ENCODE measurements at places on chromosomes 12 and 14.

- DNase-seq = no peak
These were observed 31.0 kb downstream of the TMEM116 start for GRCh38 chr12:111981987-111982386.

DNA sequence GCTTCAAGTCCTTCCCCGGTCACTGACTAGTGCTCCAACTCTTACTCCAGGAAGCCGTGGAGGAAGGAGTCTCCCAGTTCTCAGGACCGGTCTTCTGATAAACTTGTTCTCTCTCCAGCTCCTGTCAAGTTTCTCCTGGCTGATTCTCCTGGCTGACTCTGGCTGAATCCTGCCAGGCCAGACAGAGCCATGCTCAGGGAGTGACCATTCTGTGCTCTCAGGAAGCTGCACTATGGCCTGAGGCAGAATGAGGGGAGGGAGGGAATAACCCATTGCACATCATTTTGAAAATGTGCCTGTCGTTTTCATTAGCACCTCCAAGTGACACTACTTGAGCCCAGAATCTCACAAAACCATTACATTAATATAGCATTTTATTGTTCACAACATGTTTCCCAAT lies 80.8 kb downstream of the IFNG start:
- DNase-seq = no peak

DNA sequence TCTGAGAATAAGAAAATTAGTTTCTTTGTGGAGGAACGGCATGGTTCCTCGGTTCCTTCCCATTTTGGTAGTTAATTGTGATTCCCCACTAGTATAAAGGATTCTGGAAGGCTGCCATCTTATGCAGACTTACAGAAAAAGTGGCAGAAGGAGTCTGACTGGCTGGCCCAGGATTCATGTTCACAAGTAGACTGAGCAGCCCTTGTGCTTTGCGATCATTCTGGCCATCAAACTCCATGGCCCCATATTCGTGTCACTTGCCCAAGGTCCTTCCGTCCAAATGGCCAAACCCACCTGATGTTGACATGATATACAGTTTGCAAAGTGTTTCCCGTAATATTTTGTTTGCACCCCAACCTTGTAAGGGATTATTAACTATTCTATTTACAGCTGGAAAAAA lies 297.2 kb upstream of the AMIGO2 start:
- DNase-seq = no peak

DNA sequence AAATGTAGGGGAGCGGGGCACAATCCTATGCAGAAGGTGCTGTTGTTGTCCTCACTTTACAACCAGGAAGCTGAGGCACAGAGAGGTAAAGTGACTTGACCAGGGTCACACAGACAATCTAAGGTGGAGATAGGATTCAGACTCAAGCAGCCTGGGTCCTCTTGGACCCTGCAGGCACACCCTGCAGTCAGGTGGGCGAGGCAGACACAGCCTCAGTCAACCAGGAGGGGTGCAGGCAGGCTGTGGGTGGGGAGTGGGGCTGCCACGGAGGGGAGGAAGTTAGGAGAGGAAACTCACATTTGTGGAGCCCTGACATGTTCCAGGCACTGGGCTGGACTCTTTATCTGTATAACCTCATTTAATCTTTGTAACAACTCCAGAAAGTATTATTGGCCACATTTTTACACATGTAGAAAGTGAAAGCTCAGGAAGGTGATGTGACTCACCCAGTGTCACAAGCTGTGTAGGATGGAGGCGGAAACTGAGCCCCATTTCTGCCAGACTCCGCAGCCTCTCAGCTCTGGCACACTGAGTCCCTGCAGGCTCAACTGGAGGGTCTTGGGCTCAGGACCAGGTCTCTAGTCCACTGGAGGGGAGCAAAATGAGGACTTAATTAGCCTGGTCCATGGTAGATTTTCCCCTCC lies 24.9 kb upstream of the CHGA start:
- DNase-seq = peak; percentile 25

DNA sequence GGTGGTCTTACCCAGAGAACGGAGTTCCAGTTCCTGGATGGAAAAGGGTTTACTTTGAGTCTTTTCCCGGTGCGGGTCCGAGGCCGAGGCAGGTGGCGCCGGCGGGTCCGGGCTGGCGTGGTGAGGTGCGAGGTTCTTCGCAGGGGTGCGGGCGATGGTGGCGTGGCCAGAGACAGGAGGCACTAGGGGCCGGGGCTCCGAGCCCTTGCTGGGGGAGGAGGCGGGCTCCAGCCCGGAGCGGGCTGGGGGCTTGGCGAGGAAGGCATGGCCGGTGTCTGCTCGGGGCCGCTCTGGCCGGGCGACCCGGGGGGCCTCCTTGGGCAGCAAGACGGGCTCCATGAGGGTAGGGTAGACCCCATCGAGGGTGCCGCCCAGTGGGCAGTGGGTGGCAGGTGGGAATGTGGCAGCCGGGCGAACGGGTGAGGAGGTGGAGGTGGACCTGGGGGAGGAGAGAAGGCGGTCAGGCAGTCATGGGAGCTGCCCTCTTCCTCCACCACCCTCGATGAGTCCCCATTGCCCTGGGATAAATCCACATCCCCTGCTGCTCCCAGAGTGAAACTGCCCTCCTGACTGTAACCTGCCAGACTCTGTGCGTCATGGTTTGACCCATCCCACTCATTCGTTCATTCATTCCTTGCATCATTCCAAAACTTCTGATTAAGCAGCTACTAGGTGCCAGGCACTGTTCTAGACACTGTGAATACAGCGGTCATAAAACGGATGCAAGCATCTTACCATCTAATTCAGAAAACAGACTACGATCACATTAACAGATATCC lies 42.0 kb downstream of the RFLNA start:
- DNase-seq = no peak

GRCh38 chr12:12926571-12927071 lies 25.3 kb downstream of the GPRC5D start:
- no peak for DNase-seq

GRCh38 chr12:99026332-99027054 lies 381.4 kb downstream of the APAF1 start:
- no peak for DNase-seq

GRCh38 chr12:98532687-98533304 lies 17.4 kb downstream of the TMPO start:
- DNase-seq = no peak

GRCh38 chr12:50790081-50790480 lies 26.2 kb downstream of the ATF1 start:
- no peak for DNase-seq

DNA sequence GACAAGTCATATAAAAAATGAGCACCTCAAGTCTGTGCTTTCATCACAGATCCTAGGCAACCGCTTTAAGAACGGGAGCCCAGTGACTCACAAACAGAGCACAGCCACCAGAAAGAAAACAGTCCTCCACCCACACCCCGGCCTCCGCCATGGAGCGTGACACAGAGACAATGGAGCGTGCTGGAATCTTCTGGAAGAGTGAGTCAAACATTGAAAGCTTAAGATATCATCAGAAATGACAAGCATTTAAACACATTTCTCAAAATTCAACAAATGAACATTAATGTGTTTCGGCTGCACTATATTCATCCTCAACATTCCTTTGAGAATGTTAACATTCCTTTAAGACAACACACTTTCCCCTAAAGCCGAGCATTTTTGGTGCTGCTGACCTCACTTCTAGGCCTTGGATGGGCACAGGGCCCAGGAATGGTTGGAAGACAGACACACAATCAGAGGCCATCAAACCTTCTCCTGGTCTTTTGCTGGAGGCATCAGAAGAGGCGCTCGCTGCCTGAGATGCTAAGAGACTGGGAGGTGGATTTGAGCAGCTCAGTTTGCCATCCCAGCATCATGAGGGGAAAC lies 23.6 kb upstream of the TMEM132D start:
- DNase-seq = no peak

- no peak for DNase-seq
These were observed 100.3 kb downstream of the LIN7A start for GRCh38 chr12:80837342-80837978.
